ENCODE measurements at places on chromosomes 11 and 22. TPM values are rescaled to one million over a fixed set of nuclear protein-coding genes. Genes with fewer than 3 reads are reported as not detected.

DNA sequence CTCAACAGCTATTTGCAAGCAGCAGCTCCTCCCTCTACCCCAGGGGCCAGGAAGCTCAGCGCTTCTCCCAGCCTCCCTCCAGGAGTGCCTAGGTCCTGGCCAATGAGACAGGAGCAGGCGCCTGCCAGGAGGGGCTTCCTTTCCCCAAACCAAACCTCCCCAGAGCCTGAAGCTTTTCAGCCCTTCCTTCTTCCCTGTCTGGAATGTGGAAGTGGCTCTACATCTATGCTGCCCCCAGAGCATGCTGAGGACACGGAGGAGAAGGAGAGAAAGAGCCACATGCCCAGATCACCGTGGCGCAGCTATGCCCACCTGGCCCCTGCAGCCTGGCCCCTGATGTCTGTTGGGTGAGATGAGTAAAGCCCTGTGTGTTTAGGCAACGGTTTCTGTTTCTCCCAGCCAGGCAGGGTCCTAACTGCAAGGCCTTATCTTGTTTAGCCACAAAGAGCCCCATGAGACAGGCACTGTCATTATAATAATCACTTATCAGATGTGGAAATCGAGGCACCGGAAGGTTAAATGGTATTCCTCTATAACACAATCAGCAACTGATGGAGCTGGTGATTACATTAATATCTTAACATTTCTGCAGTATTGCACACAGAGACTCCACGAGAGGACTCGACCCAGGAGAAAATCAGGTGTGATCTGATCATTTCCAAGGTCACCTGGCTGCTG, 315.8 kb downstream of the CTTN start:
- no peak for DNase-seq

DNA sequence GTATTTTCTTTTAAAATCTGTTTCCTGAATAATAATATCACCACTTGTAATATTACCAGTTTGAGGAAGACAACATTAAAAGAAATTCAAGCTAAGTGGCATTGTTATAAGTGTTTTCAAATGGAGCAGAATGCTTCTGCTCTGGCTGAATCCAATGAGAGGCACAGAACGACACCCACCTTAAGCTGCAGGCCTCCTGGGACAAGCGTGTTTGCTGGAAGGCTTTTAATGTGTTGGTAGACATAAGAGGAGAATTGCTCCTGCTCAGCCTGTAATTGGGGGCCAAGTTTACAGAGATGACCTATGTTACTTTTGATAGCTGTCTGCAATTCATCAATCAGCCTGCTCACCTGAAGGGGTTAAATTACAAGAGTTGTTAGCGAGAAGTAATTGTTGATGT, 242.2 kb downstream of the DCDC1 start:
- no peak for DNase-seq

DNA sequence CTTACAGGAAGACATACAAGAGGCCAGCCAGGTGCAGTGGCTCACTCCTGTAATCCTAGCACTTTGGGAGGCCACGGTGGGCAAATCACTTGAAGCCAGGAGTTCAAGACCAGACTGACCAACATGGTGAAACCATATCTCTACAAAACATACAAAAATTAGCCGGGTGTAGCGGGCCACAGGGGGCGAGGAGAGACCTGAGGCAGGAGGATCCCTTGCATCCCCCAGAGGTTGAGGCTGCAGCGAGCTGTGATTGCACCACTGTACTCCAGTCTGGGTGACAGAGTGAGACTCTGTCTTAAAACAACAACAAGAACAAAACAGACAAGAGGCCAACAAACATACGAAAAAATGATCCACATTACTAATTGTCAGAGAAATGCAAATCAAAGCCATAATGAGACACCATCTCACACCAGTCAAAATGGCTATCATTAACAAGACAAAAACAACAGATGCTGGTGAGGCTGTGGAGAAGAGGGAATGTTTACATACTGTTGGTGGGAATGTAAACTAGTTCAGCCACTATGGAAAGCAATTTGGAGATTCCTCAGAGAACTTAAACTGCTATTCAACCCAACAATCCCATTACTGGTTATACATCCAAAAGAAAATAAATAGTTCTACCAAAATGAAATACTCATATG, 498.8 kb upstream of the ARHGAP42 start:
- no peak for DNase-seq

DNA sequence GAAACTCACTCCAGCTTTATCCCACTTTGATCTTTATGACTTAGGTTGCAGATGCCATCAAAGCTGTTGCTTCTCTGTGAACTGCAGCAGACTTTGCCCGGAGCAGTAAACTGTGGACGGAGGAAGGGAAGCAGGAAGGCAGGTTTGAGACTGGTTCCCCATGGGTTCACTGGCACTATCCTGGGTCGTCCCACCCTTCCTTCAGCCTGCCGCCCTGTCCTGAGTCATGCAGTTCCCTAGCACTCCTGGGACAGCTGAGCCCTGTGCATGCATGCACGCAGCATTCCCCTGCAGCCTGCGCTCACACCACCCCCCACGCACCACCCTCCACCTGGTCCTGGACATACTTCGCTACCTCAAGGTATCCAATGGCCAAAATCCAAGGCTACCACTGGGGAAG, 23.5 kb upstream of the P2RY2 start:
- DNase-seq, result no peak

DNA sequence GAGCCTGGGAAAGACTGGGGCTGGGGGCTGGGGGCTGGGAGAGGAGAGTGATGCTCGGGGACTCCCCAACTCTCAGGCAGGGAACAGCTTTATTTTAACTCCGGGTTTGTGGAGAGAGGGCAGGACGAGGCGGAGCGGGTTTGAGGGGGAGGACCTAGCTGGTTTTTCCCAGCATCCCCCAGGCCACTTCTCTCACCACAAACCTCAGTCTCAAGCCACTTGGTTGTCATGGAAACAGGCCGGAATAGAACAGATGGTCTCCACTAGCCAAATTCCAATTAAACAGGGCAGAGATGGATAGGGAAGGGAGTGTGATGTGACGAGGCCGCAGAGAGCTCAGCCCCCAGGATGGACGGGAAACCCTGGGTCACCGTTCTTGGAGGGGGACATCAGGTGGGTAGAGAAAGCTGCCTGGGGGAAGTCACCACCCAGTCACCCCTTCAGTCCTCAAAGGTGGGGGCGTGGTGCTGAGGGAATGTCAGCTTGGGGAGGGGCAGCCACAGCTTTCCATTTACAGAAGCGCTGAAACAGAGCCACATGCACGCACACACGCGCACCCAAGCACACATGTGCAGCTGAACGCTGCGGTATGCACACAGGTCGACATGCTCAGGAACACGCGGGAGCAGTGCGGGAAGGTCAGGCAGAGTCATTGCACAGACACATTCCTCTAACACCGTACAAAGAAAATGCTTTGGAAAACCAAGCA, 19.2 kb downstream of the NECTIN1 start:
- DNase-seq, result no peak

The UBQLN3 gene
- total RNA-seq, result not detected

DNA sequence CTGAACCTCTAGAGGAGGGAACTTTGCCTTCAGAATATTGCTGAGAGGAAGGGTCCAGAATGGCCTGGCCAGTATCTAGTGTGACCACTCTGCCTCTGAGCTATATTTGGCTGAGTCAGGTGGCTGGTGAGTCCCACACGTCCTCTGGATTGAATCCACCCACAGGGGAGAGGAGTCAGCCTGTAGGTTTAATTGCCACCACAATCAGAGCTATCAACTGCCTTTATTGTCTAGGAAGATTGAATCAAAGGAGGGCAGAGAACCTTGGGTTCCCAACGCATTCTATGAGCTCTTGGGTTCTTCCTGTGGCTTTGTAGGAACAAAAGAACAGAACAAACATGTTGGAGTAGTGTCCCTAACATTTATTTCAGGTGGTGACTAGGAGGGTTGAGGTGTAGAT, 67.7 kb downstream of the ST3GAL4 start:
- no peak for DNase-seq

DNA sequence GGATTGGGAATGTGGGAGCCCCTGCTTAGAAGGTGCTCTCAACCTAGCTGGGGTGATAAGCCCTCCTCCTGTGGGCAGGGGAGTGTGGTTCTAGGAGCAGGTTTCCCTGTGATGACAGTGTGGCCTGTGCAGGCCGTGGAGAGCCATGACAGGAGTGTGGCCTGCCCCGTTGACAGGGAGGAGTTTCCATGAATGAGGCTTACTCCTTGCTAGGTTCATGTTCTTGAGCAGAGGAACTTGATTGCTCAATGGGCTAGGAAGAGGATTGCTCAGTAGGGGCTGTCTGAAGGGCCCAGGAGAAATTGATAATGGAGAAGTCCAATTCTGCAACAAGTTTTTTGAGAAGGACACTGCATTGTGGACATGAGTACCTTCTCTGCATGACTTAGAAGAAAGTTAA, 92.0 kb downstream of the PPP6R3 start:
- DNase-seq, result no peak

The CDON gene
- total RNA-seq, result 25.4 TPM

- DNase-seq, result no peak
Observed at GRCh38 chr11:108501396-108501795, 3.2 kb upstream of the POGLUT3 start.

DNA sequence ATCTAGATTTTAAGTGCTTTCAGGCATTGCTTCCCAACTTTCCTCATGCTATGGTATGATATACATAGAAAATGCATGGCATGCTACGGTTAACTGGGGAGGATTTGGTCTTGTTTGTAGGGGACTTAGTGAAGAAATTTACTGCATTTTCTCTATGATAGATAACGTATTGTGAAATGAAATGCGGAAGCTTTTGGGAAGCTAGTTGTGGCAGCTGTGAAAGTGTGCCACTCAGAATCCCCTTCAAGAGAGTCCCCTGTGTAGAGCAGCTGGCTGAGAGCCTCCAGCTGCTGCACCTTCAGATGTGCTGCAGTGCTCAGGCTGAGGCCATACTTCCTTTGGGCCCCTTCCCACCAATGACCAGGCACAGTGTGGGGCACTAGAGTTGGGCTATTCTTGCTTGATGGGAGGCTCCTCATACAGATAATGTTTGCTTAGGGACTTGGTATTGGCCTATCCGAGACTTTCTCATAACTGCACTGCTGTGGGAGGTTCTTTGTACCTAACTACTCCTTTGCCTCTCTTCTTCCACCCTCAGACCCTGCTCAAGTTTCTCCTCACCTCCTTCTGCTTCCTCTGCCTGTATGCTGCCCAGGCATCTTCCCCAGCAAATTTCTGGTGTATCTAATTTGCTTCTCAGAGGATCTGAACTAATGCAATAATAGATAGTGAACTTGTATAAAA, 67.3 kb downstream of the HIPK3 start:
- no peak for DNase-seq

- no peak for DNase-seq
Observed at GRCh38 chr11:67472882-67473281, 3.8 kb upstream of the TMEM134 start.

The MIF gene
- total RNA-seq, result 527 TPM

The CADM1 gene
- 49.3 TPM for total RNA-seq

The IGSF9B gene
- total RNA-seq, result 0.12 TPM

The CATSPERZ gene
- not detected for total RNA-seq

The ANGPTL5 gene
- 0.10 TPM for total RNA-seq

GRCh38 chr11:64796757-64797541, 6.1 kb downstream of the MAP4K2 start:
- DNase-seq, result no peak

- DNase-seq, result no peak
Observed at GRCh38 chr11:32171445-32171844, 80.6 kb downstream of the RCN1 start.

DNA sequence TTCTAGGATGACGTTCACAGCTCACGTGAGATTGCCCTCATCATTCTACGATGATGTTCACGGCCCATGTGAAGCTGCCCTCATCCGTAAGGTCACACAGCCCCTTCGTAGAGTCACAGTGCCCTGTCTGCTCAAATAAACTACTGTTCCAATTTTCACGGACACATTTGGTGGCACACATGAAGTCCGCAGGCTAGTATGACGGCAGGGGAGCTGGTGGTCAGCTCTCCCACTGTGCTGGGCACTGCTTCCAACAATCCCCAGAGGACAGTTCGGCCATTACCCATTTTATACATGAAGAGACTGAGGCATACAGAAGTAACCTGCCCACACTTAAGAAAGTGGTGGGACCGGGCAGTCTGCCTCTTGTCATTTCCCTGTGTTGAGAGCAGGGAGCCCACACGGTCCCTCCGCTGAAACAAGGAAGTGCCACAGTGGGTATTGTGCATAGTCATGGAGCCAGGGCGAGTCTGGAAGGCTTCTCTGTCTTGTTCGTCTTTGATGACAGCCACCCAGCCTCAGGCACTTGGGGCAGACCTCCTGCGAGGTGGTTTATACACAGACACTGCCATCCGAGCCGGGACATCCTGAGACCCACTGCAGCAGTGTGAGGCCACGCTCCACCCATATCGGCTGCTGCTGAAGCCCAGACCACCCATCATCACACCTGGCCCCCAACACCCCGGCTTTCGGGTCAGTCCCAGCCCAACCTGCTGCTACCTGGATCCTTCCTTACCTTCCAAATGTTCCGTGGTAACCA, 114.3 kb downstream of the PHF21B start:
- no peak for DNase-seq

DNA sequence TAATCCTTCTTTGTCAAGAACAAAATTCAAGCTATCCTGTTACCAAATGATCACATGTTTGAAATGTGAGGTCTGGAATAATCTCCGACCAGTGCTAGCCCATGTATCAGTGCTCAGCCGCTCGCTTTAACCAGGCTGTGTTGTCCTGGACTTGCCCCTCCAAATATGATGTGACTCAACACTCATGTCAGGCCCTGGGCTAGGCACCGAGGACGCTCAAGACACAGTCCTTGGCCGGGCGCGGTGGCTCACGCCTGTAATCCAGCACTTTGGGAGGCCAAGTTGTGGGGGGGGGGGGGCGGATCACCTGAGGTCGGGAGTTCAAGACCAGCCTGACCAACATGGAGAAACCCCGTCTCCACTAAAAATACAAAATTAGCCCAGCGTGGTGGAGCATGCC, 54.1 kb upstream of the WNT7B start:
- no peak for DNase-seq

The OR51B5 gene
- 0.64 TPM for total RNA-seq

The SCARF2 gene
- 22.3 TPM for total RNA-seq
